ENCODE measurements at places on chromosomes 2 and 18.

- DNase-seq = no peak
Measured at GRCh38 chr2:144943986-144944385, 424.1 kb upstream of the ZEB2 start.

DNA sequence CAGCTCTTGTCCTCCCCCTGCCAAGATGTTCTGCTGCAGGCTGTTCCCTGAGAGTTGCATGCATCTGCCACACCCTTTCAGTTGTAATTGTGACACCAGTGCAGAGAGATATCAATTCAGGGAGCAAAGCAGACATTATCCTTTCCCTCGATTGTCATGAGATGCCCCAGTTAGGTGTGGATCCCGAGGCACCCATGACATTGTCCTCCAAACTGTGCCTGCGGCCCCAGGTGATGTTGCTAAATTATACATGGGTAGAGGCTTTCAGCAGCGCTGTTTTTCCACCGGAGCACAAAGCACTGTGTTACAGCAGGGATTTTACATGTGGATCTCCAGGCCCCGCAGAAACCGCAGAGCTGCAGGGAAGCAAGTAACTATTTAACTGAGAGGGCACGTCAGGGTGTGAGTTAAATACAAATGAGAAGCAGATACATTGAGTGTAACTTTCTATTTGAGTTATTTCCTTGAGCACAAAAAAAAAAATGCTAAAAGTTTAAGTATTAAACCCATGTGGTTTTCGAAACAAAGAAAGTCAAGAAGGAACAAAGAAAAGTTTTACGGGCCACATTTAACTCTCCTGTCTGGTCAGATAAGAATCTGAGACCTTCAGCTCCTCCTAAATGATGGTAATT is 90.3 kb upstream of the BCL2L11 start:
- no peak for DNase-seq

DNA sequence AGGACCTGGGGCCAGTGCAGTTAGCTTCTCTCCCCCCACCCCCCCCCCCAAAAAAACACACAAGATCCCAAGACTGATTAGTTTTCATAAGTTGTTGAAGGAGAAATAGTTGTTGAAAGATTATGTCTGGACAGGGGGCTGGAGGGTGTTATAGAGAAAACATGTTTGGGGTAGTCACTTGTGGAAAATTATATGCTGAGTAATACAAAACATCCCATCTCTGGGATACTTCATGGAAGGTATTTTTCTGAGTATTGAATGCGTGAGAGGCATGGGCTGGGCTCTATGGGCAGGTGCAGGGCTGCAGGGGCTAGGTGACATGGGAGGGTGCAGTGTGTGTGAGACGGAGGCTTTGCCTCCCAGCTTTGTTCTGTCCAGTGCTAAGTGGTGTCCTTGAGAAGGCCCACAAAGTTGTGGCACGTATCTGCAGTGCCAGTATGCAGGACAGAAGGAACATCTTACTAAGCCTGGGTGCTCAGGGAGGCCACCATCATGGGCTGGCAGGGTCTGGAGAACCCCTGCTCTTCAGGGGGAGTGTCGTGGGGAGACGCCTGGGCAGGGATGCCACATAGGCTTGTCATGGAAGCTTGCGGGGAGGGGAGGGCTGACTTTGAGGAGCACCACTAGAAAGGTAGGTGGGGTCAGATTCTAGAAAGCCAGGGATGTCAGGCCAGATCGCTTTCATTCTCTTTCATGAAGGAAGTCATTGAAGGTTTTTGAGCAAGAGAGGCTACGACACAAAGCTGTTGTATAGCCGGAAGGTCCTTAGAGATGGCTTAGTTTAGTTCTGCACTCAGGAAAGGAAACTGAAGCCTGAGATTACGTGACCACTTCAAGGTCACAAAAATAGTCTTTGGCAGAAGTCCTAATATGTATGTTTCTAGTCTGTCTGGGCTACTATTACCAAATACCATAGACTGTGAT is 232.0 kb downstream of the LDLRAD4 start:
- DNase-seq = no peak

DNA sequence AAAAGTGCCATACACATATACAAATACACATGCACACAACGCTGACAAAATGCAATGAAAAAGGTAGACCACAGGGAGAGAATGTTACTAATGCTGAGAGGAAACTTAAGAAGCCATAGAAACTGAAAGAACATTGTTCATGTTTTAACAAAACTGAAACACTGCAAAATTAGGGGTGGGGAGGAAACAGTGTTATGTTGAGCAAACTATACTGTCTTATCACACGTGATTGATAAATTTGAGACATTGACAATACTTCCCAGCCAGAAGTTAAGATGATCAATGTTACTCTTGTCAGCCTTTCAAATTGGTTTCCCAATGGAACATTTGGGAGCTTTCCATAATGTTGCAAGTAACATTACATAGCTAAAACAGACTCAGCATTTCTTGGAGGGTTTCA is 165.5 kb downstream of the L3MBTL4 start:
- DNase-seq = no peak

GRCh38 chr18:65477455-65477854 is 273.4 kb upstream of the CDH7 start:
- no peak for DNase-seq

DNA sequence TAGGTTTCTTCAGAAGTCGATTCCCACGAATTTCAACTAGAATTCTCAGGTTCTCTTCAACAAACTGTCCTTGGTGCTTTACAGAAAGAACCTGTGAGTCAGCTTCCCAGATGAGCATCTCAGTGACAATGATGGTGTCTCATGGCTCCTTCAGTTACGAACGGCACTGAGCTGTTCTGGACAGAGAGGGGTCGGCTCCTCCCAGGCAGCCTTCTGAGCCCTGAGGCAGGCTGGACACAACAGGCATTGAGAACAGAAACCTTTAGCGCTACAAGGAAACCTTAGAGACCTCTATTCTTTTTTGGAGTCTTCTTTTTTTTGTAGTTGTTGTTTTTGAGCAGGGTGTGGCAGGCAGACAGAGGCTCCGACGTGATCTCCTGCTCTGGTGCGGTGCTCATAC is 35.1 kb upstream of the ALKAL2 start:
- no peak for DNase-seq

- no peak for DNase-seq
Measured at GRCh38 chr2:25335204-25335603, 6.5 kb downstream of the DNMT3A start.

- peak; percentile 75 for DNase-seq
Measured at GRCh38 chr2:34121076-34121475, 522.0 kb upstream of the FAM98A start.

DNA sequence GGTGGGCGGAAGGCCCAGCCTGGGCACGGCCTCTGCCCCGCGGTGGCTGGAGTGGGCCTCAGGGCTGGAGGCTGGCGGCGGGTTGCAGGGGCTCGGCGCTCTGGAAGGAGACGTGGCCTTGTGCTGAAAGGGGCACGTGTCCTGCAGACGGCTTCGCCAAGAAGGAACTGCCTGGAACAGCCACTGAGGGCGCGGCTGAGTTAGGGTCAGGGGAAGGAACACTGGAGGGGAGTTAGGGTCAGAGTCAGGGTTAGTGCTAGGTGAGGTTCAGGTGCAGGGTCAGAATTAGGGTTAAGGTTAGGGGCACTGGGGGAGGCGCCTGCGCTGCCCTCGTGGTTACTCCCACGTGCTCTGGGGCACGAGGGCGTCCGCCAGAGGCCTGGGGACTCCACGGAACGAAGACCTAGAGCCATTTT is 933 bp upstream of the ADNP2 start:
- DNase-seq = no peak

GRCh38 chr2:239828192-239828972 is 196.8 kb downstream of the NDUFA10 start:
- no peak for DNase-seq

GRCh38 chr2:149037851-149038250 is 648 bp upstream of the LYPD6B start:
- no peak for DNase-seq

DNA sequence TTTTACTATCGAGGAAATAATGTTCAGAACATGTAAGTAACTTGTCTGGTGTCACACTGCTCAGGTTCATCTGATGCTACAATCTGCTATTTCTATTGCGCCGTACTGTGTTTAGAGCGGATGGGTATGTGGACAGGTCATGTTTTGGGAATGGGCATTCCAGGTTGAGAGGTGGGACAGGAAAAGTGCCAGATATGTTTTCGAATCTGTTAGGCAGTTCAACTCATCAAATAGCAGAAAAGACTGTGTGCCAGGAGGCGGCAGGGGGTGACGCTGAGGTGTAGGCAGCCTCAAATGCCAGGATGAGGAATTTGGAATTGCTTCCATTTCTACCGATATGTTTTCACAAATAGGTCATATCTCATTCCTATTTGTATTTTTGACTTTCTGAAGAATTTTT is 123.8 kb downstream of the HRH4 start:
- DNase-seq = no peak

DNA sequence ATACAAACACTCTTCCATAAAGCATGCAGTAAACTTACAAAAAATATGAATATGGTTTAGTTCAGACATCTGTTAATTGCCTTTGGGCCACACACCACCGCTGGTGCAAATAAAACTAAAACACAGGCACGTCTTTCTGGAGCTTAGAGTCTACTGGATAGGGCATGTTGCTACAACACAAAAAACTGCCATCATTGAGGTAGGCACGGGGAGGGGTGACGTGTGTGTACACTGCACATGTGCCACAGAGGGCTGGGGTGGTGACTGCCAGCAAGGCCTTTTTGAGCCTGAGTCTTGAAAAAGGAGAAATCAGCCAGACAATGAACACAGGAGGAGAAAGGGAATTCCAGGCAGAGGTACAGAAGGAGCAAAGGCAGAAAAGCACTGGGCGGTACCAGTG is 5.1 kb downstream of the SERPINE2 start:
- no peak for DNase-seq

DNA sequence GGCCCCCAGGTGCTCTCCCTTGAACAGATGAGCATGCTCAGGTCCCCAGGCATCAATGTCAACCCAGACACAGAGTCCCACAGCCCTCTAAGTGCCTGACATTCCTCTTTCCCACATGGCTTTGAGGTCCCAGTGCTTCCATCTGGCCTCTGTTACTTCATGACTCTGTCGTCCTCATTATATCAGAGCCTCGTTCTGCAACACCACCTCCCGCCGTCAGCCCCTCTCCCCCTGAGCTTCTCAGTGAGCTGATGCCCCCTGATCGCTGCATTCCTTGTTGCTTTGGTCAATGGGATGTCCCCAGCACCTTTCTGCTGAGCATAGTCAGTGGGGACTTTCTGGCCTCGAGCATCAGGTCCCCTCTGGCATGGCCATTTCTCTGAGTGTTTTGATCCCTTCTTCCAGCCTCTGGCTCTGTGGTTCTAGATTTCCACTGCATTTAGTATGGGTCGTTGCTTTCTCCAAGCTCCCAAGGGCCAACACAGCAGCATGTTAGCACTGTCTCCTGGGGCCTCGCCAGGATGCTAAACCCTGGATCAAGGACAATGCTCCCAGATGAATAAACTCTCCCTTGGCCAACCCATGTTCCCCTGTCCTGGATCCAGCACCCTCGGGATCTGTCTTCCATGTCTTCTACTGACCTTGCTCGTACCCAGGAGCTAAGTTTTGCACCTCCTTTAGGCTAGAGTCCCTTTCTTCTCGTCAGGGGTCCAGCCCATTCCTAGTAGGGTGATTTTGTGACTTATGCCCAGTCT is 143.2 kb upstream of the TWIST2 start:
- DNase-seq = no peak

All from Kasumi-1 (cell line).